Stimulated activated CD8-positive, alpha-beta memory T cell treated with anti-CD3 and anti-CD28 coated beads, Interleukin-2, amount 100 ng/mL, for 1 hour (primary cell): ENCODE measurements at places on chromosomes 7 and 10.

DNA sequence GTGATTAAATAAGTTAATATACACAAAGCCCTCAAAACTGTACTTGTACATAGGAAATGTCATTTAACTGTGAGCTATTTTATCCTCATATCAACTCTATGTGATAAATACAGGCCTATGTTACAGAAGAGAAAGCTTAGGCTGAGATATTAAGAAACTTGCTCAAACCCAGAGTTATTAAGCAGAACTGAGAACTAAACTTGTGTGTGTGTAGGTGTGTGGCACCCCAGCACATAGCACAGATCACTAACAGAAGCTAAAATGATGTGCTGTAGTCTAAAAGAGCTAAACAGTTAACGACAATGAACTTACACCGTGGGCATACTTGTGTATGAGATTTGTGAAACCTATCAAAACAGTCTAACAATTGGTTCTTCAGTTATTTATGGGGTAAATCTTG lies 34.5 kb downstream of the MTPN start:
- no peak for DNase-seq

- DNase-seq, result no peak
Measured at GRCh38 chr7:98488167-98488566, 87.3 kb upstream of the BAIAP2L1 start.

DNA sequence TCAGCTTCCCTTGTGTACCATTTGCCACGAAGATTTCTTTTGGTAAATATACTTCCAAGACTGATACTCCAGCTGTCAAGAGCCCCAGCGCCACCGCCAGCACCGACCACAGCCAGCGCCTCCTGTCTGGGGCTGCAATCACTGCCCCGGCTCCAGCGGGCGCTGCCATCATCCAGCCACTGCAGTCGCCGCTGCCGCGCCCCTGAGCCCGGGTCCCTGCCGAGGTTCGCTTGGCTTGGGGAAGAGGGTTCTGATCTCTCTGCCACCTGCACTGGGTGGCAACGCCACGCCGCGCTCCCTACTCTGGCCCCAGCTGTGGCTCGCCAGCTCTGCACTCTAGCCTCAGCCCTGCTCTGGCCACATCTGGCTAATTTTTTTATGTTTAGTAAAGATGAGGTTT lies 57.7 kb upstream of the ZNF138 start:
- DNase-seq, result no peak

DNA sequence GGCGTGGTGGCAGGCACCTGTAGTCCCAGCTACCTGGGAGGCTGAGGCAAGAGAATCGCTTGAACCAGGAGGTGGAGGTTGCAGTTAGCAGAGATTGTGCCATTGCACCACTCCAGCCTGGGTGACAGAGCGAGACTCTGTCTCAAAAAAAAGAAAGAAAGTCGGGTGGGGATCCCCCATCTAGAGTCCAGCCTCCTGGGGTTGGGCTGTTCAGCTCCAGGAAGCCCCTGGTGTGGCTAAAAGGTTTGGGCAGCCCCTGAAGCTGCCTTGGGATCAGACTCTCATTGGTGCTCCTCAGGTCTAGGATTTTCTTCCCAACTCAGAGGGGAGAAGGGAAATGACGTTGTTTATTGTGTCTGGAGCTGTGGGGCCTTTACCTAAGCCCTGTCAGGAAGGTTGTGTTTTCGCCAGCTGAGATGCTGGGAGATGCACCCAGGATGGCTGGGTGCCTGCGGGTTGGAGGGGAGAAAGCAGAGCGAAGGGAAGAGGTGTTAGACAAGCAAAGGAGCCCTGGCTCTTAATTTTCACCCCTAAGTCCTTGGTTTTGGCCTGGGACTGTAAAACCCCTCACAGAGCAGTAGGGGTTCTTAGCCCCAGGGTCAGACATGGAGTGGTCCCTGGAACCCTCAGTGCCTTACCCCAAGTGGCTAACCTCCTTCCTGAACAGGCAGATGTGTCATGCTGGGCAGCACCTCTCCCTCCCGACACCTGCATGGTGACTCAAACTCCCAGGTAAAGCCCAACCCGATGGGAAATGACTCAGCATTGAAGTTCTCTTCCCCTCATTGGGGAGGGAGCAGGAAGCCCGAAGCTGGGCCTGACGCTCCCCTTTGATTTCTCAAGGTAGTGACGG lies 21.1 kb downstream of the PLAU start:
- DNase-seq, result no peak

DNA sequence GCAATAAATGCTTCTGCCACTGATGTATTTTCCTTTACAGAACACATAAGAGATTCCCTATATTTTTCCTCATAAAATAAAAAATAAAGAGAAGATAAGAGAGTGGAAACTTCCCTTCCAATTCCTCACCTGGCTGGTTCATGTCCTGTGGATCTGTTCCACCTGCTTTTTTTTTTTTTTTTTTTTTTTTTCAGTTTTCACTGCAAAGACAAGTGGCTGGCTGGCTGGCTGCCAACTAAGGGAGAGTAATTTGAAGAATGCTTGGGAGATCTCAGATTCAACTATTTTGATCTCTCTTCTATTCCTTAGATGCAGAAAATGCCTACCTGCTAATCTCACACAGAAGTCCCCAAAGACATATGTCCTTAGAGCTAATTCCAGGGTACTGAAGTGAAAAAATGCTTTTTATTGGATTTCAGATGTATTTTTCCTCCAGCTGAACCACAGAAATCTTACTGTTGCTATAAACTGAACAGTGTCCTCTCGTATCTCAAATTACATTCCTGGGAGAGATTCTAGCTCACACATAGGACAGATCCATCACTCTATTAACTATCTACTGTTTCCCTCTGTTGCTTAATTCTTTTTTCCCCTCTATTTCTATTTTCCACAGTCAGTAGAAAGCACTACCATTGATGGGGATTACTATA lies 120.8 kb downstream of the NRCAM start:
- no peak for DNase-seq

- DNase-seq, result no peak
Measured at GRCh38 chr7:22395222-22395621, 38.3 kb upstream of the RAPGEF5 start.

DNA sequence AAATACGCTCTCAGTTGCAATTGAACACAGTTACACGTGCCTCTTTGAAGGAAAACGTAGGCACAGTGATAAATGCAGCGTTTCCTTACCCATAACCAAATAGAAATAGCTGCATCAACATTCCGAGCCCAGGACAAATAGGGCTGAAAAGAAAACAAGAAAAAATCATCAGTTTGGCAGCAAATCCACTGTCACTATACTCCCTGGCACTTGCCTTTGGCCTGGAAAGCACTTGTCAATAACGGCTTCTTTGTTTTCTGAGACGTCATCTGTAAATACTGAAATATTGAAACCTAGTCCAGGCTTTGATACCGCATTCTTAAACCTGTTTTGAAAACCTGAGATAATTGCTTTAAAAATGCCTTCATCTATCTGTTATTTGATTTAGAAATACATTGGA lies 167.2 kb upstream of the AKR1E2 start:
- no peak for DNase-seq

GRCh38 chr10:130934293-130935127 lies 377.0 kb downstream of the TCERG1L start:
- DNase-seq, result no peak

GRCh38 chr7:39433550-39433949 lies 132.7 kb upstream of the YAE1 start:
- DNase-seq, result no peak

GRCh38 chr7:135862586-135863340 lies 114.2 kb upstream of the FAM180A start:
- DNase-seq, result no peak

DNA sequence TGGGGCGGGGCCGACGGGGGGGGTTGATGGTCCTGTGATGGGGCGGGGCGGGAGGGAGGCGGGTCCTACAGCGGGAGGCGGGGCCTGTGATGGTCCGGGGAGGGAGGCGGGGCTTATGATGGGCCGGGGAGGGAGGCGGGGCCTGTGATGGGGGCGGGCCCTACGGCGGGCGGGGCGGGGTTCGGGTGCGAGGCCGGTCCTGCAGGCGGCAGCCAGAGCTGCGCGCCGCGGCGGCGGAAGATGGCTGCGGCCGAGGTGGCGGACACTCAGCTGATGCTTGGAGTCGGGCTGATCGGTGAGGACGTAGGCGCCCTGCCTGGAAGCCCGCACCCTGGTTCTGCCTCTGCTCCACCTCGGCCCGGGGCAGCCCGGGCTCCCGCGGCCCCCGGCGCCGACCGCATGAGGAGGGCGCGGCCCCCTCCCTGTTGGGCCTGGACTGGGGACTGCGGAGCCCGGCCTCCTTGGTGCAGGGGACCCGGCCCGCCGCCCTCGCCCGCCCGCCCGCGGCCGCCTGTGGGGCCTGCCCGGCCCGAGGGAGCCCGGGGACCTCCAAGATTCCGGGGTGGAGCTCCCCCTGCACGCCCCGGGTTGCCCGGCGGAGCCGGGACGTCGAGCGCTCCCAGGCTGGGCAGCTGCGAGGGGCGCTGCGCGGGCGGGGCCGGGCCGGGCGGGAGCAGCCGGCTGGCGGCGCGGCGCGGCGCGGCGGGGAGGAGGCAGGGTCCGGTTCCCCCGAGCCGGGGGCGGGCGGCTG lies at the start of gene DENND10:
Gene DENND10 (plus strand): TSS at position 211 of the 751 bp plus-strand sequence. CDS start 30 bp downstream, at position 241.
- peak; percentile 73 for DNase-seq

DNA sequence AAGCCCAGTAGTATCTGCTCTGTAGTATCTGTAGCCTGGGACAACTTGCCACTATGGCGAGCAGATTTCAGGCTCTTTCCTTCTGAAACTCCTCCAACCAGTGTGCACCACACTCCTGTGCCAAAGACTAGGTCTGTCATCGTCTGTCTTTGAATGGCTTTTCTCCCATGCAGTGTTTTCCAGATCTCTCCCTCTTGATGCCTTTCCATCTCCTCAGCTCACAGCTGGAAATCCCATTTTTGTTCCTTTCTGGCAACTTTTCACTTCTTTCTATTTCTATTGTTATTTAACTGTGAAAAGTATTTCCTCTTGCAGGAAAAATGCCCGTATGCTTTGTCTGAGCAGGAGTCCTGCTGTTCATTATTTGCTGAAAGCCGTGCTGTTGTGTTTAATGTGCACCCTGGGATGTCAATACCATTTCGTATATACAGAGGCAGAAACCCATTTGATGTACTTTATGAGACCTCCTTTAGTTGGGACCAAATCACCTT lies 373.7 kb downstream of the PHTF2 start:
- DNase-seq, result no peak

- no peak for DNase-seq
Measured at GRCh38 chr7:67847092-67847787, 850.6 kb downstream of the TYW1 start.

- no peak for DNase-seq
Measured at GRCh38 chr10:77448226-77448625, 189.4 kb downstream of the KCNMA1 start.

DNA sequence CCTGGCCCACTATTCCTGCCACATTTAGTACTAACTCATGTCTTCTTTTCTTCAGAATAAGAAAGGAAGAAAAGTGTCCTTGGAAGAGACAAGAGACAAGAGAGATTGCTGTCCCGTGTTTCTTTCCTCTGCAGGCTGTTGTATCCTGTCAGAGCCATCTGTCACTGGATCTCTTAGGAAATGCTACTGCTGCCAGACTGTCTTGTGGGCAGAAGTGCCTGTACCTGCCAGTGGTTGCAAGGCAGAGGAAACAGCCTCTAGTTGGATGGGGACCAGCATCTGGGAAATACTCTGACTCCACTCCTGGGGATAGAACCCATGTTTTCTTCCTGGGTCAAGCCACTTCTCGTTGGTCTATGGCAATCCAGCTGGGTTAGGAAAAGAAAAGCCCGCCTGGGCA lies 16.7 kb upstream of the MAP3K8 start:
- DNase-seq, result no peak

GRCh38 chr10:68471586-68472408 lies at the start of gene DNA2:
Gene DNA2 (minus strand): TSS chr10:68471973. CDS start chr10:68471864, 109 bp downstream.
- peak; percentile 42 for DNase-seq

- DNase-seq, result no peak
Measured at GRCh38 chr10:133069033-133069525, 18.6 kb upstream of the ADGRA1 start.

- DNase-seq, result no peak
Measured at GRCh38 chr10:10598297-10598696, 419.4 kb upstream of the CELF2 start.

DNA sequence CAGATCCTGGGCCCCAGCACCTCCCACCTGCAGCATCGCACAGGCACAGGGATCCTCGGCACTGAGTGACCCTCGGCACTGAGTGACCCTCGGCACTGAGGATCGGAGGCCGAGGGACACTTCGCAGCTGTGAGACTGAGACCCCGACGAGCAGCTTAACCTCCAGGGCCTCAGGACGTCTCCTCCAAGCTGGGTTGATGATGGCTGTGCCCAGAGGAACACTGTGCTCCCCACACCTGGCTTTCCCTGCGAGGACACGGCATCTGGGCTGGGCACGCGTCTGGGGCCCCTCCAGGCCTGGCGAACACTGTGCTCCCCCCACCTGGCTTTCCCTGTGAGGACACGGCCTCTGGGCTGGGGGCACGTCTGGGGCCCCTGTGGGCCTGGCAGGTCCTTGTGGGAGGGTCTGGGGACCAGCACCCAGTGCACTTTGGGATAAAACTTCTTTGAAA lies 158.3 kb upstream of the PPP2R2D start:
- no peak for DNase-seq

DNA sequence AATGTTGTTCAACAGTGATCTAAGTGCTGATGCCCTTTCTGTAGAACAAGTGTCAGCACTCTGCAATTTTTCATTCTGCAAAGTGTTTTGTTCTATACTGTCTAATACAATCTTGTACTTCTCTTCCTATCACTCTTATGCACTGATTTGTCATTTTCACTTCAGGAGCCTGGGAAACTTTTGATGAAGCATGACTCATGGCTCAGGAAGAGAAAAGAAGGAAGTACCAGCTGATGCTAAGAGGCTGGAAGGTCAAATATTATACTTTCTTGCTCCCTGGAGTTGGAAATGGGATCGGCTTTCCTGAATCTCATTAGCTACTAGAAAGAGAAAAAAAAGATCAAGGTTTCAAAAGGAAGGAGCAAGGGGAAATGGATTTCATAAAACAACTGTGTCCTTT lies 45.8 kb downstream of the DGKI start:
- no peak for DNase-seq

GRCh38 chr10:94991243-94991888 lies 52.9 kb downstream of the CYP2C9 start:
- DNase-seq, result no peak

- no peak for DNase-seq
Measured at GRCh38 chr7:155754165-155754564, 58.1 kb downstream of the SHH start.

DNA sequence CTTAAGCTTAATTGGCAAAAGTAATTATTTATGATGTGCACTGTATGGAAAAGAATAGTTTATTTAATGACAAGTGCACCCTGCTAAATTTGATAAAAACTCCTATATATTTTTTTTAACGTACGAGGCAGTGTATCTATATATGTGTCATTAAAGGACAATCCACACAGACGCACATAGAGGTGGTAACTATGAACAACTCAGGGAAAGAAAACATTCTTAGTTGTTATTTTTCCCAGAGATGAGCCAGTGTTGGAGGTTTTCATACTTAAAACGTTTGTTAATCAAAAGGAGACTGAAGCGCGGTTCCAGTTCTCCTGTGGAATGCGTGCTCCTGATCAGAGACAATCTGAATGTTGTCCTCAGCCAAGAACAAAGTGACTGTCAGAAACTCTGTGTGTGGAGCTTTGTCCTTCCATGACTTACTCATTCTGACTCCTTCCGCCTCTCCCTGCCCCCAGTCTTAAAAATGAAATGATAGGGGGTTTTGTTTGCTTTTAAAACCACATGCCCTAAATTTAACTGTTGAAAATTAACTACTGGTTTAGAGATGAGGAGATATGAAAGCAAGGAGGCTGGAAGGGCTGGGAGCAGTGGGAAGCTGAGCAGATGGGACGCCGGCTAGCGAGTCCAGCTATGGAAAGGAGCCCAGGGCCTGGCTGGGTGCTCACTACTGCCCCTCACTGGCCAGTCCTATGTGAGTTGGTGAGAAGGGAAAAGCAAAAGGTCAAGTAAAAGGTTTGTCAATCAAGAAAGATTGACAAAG lies 99.6 kb downstream of the SVIL start:
- no peak for DNase-seq

GRCh38 chr7:47283497-47284131 lies 298.3 kb downstream of the TNS3 start:
- no peak for DNase-seq
